ENCODE measurements at places on chromosomes 16 and 17. TPM values are rescaled to one million over a fixed set of nuclear protein-coding genes. Genes with fewer than 3 reads are reported as not detected.

DNA sequence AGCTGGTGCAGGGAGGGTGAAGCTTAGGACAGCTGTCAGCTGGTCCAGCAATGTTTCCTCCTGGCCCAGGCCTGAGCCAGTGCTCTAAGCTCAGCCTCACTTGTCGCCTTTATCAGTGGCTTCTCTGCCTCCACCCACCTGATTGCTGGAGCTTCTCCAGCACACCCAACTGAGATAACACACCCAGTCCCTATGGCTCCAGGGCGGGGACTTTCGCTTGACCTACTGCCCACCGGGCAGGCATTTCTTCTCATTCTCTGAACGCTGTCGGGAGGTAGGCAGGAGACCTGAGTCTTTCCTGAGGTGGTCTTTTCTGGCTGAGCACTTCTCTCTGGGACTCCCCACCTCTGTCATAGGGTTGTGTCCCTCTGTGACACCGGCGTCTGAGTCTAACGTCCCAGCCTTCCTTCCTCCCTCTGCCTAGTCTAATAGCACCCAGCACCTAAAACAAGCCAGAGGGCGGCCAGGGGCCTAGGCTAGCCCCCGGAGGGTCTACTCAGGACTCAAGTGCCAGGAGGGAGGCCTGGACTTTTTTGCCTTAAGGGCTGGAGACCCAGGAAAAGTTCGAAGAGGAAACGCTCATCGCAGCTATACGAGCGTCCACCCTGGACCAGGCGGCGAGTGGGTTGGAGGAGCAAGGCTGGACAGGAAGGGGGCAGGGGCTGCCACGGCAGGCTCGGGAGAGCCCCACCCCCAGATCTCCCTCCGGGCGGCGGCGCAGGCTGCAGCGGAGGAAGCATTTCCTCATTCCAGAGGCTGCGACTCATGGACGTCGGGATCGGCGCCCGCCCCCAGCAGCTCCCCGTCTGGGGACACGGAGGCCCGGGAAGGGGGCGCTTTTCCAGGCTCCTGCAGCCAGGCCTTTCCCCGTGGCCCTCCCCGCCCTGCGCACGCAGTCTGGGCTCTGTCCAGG is 756 bp downstream of the TAX1BP3 start:
- peak; percentile 94 for DNase-seq

Gene ANKRD40CL
- total RNA-seq, result not detected

Gene DHRS7C
- 82.3 TPM for total RNA-seq

DNA sequence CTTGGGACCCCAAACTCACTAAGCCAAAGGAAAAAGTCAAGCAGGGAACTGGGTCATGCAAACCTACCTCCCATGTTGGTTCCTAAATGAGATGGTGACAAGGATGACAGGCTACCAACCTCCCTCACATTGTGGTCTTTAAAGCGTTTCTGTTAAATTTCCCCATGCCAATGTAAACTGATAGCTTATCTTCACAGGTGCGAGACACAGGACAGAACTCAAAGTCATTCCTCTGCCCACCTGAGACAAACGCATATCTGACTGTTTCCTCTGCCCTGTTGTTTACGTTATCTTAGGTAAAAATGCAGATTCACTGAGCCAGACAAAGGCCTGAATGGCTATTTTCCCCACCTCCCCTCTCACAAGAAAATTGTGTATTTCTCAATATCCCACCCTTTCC is 19.0 kb upstream of the CD300E start:
- DNase-seq, result no peak

GRCh38 chr17:60107526-60108257 is 29.0 kb upstream of the HEATR6 start:
- no peak for DNase-seq

Data from left cardiac atrium (tissue), 4 donors.